ENCODE measurements at places on chromosomes 1 and 21.

DNA sequence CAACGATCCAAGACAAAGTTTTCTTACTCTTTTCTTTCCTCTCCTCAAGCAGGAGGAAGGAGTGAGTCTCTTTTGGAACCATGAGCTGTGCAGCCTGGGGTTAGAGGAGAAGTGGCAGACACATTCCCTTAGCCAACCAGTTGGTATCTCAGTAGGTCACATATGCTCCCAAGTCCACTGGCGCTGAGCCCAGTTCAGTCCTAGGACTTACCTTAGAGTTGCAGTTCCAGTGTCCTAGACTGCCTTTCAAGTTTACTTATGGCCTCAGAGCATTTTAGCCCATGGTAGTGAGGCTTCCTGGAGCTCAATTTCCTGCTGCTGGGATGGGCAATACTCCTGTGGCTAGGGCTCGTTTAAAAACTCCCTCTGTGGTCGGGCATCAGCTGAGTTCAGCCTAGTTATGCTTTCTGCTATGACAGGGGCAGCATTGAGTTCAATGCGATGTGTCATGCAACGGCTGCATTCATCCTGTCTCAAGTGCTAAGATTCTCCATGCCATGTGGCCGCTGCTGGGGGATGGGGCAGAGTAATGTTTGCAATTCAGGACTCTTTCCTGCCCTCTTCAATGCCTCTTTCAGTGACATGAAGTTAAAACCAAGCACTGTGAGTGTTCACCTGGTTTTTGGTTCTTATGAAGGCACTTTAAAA is 103.8 kb downstream of the LRRC7 start:
- DNase-seq = peak; percentile 86

DNA sequence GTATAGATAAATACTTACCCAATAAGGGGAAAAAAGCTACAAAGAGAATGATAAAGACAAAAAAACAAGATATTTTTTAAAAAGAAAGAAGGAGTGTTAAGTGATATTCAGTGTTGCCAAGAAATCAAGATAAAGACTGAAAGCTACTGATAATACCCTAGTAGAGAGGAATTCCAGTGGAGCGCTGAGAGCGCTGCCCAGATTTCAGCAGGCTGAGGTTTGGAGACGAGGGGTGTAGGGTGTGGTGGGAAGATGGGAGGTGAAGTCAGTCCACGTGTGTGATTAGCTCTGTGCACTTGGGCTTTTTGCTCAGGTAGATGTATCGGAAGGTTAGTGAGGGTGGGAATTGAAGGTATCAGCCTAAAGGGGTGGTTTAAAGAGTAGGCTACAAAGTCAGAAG is 47.8 kb downstream of the FMN2 start:
- DNase-seq = no peak

- DNase-seq = peak; percentile 9
Measured at GRCh38 chr1:21742578-21742977, 40.4 kb downstream of the USP48 start.

DNA sequence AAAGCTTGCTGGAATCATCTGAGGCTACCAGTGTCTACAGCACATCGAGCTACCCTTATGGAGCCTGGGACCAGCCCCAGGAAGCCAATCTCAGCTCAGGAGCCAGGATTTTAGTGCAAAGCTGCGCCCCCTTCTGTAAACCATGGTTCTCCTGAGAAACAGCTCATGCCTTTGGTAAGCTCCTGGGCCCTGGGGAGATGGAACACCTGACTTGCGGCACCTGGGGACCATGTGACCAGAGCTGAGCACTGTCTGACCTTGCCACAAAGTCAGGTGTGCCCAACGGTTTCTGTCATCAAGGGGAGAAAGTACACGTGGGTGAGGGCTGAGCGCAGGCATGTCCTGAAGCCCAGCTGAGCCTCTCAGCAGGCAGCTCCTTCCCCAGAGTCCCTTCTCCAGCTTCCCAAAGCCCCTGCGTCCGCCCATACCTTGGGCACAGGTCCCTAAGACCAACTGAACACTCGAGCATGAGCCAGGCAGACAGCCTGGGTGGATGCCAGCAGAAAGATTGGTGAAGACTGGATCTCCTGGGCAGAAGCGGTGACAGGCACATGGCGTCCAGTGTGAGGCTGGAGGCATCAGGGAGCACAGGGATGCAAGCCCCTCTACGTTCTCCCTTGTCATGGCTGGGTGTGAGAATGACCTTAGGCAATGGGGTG is 57.9 kb upstream of the TENT5B start:
- DNase-seq = no peak

DNA sequence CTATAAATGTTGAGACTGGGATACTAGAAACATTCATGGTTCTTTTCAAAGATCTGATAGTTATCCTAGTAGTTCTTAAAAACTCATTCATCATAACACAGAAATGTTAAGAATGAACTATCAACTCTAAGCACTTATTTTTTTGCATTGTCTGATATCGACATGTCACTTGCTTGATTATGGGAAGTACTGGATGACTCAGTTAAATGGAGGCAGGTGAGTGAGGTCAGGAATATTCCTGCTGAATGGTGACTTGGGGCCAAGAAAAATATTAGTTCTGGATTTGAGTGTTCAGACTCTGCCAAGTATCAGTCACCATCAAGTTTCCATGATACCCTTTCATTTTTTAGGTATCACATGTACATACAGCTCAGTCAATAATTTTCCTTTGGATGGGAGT is 63.6 kb downstream of the NEK7 start:
- DNase-seq = peak; percentile 90

Measured in M059J (cell line).